Smooth muscle cell of the umbilical artery (primary cell): ENCODE measurements at places on chromosomes 4 and X. TPM values are rescaled to one million over a fixed set of nuclear protein-coding genes. Genes with fewer than 3 reads are reported as not detected.

ZNF711 gene
- total RNA-seq, result 3.9 and 6.1 TPM in 2 replicates

CXCL1 gene
- 69.7 and 261 TPM in 2 replicates for total RNA-seq

IGSF1 gene
- total RNA-seq, result 0.14 TPM in 1 of 2 replicates, not detected in the other

RRH gene
- total RNA-seq, result not detected in 2 replicates

PPID gene
- 25.2 and 34.5 TPM in 2 replicates for total RNA-seq
